ENCODE measurements at places on chromosomes 5 and 9.
A peak's percentile ranks its signal among the peaks of the same experiment; 100 is the strongest.

DNA sequence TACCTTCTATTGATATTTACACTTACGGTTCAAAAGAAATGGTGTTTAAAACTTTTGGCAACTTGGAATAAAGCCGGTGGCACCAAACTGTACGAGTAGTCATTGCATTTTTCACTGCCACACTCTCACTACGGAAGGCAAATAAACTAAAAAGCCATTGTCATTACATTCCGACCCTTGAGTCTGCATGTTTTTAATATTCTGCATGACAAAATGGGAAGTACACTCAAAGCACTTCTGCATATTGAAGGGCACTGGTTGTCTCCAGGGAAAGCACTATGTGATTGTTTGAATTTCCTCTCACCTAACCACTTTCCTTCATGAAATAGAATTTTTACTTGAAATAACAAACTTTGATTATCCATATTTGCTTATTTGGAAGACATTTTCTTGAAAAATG is 426.3 kb downstream of the CETN3 start:
- DNase-seq: no peak

DNA sequence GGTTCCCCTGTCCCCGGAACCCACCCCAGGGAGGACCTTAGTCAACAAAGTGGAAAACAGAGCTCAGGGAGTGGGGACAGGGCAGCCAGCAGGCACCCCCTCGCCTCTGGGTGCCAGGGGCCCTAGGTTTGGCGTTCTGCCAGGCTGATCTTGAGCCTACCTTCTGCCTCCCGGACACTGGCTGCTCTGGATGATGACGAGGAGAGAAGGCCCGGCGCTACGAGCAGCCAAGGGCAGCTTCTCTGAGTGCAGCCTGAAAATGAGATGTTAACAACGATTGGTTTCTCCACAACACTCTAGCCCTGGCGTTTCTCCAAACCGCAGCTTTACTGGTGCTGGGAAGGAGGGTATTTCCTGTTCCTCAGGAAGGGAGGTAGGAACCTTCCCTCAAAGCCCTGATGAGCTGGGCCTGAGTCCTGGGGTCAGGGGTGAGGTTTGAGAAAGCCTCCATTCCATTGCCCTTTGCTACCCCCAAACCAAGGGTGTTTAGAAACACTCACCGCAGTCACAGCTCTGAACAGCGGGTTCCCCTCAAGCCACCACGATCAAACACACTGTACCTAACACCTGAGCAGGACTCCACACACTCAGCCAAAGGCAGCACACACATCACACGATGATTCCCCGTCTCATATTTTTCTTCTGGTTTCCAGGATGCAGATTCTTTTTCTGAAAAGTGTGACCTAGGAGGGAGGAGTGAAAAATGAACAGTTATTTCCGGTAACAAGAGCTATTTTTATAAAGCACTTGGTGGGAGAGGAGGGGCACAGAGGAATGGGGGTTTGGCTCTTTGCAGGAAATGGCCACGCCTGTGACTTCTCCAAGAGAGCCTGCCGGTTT is at the start of gene STING1:
Gene STING1, minus strand, starts transcription at position 709 of the 840 bp plus-strand sequence. CDS start 1,054 bp downstream, outside the sequence.
- DNase-seq: peak; percentile 99

- DNase-seq: no peak
These were observed 62.3 kb upstream of the JAK2 start for GRCh38 chr9:4922730-4923129.

DNA sequence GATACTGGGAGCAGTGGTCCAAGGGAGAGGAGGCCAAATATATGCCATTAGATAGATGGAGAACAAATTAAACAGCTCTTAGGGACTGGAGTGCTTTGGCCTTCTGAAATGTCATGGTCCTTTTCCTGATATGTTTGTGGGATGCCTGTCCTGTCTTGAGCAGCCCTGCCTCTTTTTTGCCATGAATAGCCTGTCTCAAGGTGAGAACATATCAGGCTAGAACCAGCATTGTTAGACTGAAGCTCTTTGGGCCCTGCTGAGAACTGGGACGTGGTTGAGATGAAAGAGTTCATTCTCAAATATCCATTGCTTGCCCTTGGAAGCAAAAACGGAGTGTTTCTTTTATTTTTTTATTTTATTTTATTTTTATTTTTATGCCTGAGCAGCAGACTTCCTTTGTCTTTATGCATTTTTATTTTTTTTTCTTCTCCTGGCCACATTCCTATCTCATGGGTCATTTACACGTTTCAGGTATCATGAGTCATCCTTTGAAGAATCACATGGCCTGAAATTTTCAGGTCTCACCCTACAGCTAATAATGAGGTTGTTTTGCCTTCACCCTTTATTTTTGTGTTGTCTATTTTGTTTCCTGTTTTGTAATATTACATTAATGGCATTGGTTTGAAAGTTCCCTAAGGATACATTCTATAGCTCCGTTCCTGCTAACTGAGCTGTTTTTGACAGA is 371.4 kb downstream of the PSAT1 start:
- DNase-seq: peak; percentile 59

DNA sequence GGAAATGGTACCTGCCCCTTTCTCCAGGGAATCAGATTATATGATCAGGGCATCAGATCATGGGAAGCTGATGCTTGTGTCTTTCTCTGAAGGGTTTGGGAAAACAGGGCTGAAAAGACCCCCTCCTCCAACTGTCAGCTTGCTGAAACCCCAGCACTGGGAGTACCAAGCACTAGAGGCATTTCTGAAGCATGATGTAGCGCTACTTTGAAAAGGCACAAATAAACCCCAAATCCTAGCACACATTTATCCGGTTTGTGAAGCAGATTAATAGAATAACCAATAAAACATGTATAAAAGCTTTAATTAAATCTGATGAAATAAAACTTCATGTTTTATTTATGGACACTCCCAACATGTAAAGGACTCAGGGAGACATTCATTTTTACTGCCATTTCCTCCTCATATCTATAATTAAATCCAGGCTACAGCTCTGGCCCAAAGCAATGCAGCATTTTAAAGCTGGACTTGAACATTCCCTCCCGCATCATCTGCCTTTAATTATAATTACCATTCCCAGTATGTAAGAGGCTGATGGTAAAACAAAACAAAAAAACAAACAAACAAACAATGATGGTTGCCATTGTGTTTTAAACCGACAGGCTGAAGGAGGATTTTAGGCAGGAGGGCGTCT is 298.2 kb upstream of the RFX3 start:
- DNase-seq: no peak

- no peak for DNase-seq
These were observed 1240.7 kb upstream of the WWC1 start for GRCh38 chr5:167050568-167051401.

- peak; percentile 66 for DNase-seq
These were observed 48.9 kb downstream of the DAB2IP start for GRCh38 chr9:121700165-121700831.

Data from ELR (cell line).